ENCODE measurements at places on chromosomes 2 and 18.

- no peak for DNase-seq
Measured at GRCh38 chr2:218963601-218964000, 4.1 kb downstream of the CDK5R2 start.

- DNase-seq: no peak
Measured at GRCh38 chr2:238159661-238160205, 963 bp downstream of the ERFE start.

DNA sequence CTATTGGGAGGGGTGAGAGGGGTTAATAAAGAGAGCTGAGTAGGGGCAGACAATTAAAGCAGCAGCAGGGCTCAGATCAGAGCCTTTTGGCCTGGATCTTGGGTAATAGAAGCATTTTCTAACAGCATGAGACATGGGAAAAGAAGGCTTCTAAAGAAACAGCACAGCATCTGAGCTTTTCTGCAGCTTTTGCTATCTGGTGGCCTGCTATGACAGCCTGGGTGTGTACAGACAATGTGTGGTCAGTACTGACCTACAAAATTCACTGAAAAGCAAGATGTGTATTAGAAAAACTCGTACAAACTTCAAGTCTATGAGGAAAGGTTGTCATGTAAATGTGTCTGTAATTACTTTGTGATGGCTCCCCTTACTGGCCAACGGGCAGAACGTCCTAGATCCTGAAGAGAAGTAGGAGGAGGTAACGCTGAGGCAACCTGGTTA lies 95.6 kb downstream of the GALNT3 start:
- DNase-seq: peak; percentile 28

DNA sequence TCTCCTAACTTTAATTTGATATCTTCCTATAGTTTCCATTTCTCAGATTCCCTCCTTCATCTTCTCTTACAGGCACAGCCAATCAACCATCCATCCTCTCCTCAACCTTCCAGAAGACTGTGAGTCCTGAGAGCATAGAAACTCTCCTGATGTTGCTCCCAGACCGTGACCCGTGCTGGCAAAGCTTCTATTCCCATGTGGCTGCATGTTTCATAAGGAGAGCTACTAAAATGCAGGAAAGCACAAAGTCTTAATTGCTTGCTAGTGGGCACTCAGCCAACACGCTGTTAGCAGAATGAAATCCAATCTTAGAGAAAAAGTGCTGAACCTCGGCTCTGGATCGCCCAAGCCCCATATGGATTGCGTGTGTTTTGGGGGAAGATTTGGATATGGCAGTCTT lies 1244.7 kb upstream of the ZEB2 start:
- DNase-seq: no peak

- DNase-seq: no peak
Measured at GRCh38 chr2:15189216-15189615, 371.9 kb downstream of the NBAS start.

GRCh38 chr2:78145997-78146722 lies 624.0 kb upstream of the LRRTM4 start:
- DNase-seq: no peak

DNA sequence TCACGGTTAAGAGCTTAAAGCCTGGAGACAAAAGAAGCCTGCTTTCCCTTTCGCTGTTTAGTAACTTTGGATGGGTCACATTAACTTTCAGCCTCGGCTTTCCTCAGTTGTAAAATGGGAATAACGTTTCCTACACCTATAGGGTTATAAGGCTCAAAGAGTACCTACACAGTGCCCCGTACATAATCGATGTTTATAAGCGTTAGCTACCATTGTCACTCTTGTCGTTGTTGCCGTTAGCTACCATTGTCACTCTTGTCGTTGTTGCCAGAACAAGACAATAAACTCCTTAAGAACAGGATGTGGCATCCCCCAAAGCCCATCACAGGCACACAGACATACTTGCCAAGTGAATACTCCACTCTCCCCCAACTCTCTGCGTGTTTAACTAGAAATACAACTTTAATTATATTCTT lies 901 bp upstream of the MFSD6 start:
- DNase-seq: no peak

DNA sequence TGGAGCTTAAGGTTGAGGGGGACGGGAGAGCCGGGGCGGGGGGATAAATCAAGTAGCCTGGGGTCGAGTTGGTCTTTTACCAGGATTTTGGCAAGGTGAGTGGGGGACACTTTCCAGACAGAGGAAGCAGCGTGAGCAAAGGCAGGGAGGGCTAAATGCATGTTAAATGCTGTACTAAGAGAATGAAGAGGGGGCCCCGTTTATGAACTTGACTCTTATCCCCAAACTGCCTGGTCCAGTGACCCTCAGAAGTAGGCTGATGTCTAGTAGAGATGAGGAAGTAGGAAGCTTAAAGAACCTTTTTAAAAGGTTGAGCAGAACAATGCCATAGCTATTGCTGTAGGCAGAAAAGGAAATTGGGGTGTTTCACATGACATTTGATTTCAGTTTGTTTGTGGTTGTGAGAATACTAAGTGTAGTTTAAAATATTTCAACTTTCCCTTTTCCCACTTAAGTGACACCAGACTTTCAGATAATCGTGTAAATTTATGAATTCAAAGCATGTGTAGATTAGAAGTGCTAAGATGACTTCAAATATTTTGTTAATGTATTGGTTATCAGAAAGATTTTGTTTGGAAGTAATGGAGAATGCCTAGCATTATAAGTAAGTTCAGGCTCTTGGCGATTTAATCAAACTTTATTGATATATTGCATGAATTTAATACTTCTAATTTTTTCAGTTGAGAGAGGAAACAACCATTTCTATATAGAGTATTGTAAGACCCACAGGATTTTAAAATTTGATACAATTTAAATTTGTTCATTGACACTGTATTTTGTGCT lies 1.8 kb downstream of the REL start:
- no peak for DNase-seq

DNA sequence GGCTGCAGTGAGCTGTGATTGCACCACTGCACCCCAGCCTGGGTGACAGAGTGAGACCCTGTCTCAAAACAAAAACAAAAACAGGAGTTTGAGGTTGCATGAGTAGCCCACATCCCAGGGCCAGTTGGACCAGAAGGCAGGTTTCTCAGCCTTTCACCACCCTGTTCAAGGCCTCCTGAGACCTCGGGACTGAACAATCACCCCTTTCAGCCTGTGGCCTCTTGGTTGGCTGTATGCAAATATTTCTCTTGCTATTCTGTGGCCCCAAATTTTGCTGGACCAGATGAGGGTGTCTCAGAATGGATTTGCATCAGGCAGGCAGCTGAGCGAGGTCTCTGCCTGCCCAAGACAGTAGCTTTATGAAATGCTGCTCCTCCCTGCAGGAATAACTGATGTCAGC lies 56.9 kb downstream of the DPYSL5 start:
- DNase-seq: no peak

DNA sequence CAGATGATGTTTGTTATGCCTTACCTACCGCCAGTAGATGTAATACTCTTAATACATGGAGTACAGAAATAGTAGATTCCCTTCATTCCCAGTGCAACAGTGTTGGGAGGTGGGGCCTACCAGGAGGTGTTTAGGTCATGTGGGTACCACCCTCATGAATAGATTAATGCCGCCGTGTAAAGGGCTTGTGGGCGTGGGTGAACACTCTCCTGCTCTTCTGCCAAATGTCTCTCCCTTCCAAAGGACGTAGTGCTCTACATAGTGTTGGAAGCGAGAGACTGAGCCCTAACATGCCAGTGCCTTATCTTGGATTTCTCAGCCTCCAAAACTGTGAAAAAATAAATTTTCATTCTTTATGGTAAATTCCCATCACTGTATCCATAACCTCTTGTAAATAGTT lies 30.1 kb downstream of the PLEKHA3 start:
- DNase-seq: no peak

DNA sequence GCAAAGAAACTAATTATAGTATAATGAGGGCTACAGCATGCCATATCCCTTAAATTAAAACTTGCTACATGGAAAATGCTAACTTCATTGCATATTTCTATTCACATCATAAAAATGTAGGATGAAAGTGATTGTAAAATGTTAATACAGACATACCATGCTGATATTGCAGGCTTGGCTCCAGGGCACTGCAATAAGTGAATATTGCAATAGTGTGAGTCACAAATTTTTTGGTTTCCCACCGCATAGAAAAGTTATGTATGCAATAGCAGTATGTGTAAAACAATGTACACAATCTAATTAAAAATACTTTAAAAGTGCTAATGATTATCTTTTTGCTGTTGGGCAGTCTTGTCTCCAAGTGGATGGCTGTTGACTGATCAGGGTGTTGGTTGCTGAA lies 162.1 kb downstream of the CD8B2 start:
- DNase-seq: no peak

DNA sequence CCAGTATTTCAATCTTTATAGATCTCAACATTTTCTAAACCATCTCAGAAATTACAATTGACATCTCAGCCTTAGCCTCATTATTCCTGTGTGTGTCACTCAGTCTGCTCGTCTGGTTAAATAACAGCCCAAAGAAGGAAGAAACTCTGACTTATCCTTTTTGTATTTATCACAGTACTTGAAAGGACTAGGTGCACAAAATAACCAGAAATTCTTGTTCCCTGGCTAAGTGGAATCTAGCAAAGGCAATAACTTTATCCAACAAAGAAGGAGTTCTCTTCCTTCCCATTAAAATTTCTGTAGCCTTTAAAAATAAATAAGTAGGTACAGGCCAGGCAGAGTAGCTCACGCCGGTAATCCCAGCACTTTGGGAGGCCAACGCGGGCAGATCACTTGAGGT lies 139.9 kb upstream of the PID1 start:
- DNase-seq: no peak

DNA sequence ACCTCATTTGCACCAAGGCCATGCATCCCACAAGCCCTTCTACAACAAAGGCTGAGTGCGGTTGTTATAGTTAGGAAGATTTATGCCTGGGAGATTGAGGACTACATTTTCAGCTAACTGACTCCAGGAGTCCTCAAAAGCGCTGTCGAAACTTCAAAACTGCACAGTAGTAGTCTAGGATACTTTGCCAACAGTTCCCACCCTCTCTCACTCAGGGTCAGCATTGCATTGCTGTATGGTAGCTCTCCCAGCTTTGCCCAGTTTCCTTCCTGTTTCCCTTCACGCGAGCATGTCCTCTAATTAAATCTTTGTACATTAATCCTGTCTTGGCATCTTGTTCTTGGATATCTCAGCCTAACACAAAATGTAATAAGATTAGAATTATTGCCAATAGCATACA lies 420.6 kb upstream of the UBE2E3 start:
- DNase-seq: no peak

DNA sequence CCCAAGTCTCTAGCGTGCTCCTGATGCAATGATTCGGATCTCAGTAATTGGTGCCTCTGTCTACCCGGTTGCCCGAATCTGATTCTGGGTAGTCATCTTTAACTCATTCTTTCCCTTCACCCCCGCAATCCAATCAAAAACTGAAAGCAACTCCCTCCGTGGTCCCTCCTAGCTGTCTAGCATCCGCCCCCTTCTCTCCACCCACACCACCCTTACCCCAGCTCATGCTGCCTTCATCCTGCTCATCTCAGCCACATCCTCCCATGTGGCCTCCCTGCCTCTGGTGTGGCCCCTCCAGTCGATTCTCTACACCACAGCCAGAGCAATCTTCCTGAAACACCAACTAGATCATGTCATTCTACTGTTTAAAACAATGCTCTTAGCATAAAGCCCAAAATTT lies 62.3 kb downstream of the TTC32 start:
- no peak for DNase-seq

DNA sequence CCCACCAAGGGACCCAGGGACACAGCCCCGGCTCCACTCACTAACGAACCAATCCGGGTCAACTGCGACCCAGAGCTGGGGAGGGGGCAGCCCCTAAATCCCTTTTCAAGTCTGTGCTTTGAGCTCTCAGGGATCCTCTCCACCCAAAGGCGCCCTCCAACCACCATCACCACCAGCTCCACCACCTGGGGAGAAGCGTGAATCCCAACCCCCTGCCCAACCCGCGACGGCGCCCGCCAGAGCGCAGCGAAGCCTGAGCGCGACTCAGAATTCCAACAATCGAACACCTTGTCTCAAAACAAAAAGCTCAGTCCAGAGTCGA lies 497 bp downstream of the DSC3 start:
- DNase-seq: peak; percentile 22

DNA sequence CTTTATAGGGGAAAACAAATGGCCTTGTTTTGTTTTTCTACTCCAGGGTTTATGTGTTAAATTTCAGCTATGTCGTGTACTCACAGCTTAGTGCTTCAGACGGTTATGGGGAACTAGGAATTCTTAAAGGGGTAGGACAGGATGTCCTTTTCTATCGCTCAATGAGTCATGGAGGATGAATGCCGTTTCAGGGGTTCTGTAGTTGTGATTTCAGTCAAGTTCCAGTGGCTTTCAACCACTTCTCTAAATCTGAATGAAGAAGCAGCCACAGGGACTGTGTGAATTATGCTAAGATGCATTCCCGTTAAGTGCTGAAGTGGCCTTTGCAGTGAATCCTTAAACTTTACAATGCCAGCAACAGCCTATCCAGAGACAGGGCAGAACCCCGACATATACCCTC lies 1231.7 kb upstream of the ZEB2 start:
- DNase-seq: no peak

GRCh38 chr2:144679942-144680341 lies 160.0 kb upstream of the ZEB2 start:
- DNase-seq: no peak

DNA sequence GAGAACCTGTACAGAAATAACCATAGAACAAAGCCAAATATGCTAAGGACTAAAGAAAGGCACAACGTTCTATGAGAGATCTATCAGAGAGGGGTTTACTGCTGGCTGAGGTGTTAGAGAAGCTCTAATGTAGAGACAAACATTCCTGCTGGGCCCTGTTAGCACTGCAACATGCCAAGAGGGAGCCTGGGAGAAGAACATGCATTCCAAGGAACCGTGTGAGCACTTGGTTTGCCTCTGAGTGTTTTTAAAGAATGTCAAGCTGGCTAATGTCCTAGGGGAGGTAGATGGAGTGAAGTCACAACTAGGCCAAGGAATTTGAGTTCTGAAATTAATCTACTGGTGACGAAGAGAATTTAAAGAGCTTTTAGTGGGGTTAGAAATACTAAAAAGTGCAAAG lies 384.3 kb upstream of the LYPD1 start:
- DNase-seq: no peak

- DNase-seq: no peak
Measured at GRCh38 chr18:55641486-55641885, 53.5 kb upstream of the TCF4 start.

DNA sequence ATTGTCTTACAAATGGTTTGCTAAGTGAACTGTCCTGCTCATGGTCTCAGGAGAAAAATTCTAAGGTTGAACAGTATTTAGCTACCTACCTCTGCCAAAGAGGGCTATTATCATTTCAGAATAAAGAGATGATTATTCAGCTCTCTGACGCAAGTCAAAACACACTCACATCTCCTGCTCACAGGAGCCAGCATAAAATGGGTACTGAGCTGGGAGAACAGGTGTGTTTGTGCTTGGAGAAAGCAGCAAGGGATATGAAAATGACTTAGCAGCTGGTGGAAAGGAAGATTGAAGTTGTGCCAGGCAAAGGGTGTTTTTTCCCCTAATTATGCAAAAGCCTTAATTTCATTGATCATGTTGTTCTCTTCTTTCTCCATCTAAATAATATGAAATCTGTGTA lies 47.3 kb upstream of the TANK start:
- no peak for DNase-seq

All from LoVo (cell line).